Glomerular endothelial cell (primary cell): ENCODE measurements at places on chromosomes 16 and 17.
A peak's percentile ranks its signal among the peaks of the same experiment; 100 is the strongest.

DNA sequence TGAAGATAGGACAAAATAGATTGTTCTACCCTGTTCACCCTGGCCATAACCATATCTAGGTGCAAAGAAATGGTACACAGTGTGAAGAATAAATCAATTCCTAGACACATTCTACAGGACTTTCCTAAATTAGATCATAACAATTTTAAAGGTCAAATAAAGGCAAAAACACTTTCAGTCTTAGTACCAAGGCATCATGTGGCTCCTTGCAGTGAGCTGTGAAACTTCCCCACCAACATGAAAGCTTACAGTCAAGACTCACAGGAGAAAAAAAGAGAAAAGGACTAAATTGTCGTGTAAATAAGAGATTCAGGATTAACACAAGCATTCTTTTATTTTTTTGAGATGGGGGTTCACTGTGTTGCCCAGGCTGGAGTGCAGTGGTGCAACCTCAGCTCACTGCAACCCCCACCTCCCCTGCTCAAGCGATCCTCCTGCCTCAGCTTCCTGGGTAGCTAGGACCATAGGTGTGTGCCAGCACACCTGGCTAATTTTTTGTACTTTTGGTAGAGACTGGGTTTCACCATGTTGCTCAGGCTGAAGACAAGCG lies 14.2 kb downstream of the NSMCE1 start:
- DNase-seq: no peak

GRCh38 chr17:56314984-56315602 lies 161.8 kb downstream of the ANKFN1 start:
- no peak for DNase-seq

- no peak for DNase-seq
Measured at GRCh38 chr17:83055911-83056582, 23.4 kb upstream of the METRNL start.

GRCh38 chr17:34781571-34782108 lies 179.6 kb downstream of the CCT6B start:
- no peak for DNase-seq

DNA sequence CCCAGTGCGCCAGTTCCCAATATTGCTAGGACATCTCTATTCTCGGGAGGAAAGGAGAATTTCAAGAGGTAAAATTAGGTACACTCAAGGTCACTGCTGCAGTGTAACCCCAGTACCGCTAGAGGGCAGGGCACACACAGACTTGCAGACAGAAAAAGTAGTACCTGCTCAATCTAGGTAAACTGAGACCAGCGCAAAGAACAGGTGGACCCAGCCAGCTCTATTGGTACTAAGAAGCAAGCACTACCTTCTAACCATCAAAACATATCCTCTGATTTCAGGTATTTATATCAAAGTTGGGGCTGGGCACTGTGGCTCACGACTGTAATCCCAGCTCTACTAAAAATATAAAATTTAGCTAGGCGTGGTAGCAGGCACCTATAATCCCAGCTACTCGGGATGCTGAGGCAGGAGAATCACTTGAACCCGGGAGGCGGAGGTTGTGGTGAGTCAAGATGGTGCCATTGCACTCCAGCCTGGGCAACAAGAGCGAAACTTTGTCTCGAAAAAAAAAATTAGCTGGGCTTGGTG lies 3.6 kb upstream of the WDR81 start:
- DNase-seq: no peak

- no peak for DNase-seq
Measured at GRCh38 chr16:46961373-46962353, 11.8 kb downstream of the DNAJA2 start.

GRCh38 chr17:32253117-32253611 lies 12.5 kb upstream of the RHBDL3 start:
- peak; percentile 31 for DNase-seq

- no peak for DNase-seq
Measured at GRCh38 chr17:75844530-75845057, 390 bp upstream of the UNC13D start.

GRCh38 chr16:48231727-48232492 lies 12.2 kb upstream of the LONP2 start:
- DNase-seq: no peak

DNA sequence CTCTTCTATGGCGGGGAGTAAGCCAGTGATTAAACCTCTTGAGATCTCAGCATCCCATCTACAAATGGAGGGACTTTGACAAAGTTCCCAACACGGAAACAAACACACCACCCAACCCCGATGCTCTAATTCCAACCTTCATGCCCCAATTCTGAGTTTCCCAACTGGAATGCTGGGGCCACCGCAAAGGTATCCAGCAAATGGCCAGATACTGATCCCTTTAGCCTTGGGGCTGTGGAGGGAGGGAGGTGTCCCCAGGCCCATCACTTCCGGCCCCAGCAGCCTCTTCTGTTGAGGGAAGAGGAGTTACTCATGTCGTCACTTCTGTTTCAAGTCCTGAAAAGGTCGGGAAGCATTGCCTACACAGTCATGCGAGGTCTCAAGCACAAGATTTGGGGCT lies 154.8 kb upstream of the RPH3AL start:
- no peak for DNase-seq

DNA sequence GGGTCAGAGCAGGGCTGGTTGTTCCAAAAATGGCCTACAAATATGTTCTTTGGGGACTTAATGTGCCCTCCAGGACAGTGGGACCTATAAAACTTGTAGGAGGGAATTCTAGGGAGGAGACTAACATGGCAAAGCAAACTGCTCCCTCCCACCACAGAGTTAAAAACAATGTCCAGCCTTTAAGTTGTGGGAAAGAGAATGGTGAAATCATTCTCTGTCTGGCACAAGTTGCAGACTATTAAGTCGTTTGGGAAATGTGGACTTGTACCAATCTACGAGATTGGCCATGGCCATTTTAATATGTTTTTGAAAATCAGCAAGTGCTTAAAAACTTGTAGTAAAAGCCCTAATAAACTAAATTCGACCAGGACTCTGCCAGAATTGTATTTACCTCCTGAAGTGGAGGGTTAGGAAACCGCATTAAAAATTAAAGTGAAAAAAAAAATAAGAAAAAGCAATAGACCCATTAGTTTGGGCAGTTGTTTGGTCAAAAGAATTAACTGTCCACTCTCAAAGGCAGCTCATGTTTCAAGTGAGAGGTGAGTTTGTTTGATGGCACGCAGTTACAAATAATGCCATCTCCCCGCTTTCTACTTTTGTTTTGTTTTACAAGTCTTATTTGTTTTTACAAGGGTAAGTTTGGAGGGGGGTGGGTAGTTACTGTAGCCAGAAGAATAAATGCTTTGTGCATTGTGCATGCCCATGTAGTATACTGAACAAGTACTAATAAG lies 32.4 kb downstream of the ANKFN1 start:
- DNase-seq: no peak
